ENCODE measurements at places on chromosomes 3 and 15.

DNA sequence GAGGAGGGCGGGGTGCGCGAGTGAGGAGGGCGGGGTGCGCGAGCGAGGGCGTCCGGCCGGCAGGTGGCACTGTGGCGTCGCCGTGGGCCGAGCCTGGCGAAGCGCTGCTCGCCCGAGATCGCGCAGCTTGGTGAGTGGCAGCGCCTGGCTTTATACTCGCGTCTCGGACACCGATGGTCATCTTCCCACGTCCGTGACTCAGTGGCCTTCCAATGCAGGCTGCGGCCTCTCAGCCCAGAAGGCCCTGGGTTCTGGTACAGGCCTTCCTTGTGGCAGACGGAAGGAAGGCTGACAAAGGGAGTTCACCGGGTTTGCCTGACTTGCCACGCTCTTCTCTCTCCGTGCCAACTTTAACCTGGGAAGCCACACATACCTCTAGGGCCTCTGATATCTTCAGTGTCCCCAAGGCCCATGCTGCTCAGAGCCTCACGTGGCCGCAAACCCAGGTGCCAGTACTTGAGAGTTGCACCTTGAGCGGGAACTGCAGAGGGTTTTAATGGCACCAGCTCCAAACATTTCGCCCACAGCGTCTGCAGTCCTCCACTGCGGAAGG is 195.3 kb upstream of the LYSMD4 start:
- peak; percentile 80 for DNase-seq

DNA sequence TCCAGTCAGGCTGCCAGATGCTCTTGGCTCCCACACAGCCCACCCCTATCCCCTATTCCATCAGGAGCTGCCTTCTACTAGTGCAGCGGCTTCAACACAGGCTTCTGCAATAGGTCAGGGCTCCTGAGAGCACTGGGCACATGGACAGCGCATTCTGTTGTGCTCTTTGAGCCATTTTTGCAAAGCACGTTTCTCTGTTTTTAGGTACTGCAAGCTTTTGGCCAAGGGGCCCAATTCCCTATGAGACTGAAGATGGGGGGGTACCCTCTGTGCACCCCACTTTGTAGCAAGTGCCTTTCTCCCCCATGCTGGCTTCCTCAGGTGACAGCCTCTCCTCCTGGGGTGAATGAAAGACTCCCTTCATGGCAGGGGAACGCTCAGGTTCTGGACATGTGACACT is 31.2 kb downstream of the CHDH start:
- no peak for DNase-seq

DNA sequence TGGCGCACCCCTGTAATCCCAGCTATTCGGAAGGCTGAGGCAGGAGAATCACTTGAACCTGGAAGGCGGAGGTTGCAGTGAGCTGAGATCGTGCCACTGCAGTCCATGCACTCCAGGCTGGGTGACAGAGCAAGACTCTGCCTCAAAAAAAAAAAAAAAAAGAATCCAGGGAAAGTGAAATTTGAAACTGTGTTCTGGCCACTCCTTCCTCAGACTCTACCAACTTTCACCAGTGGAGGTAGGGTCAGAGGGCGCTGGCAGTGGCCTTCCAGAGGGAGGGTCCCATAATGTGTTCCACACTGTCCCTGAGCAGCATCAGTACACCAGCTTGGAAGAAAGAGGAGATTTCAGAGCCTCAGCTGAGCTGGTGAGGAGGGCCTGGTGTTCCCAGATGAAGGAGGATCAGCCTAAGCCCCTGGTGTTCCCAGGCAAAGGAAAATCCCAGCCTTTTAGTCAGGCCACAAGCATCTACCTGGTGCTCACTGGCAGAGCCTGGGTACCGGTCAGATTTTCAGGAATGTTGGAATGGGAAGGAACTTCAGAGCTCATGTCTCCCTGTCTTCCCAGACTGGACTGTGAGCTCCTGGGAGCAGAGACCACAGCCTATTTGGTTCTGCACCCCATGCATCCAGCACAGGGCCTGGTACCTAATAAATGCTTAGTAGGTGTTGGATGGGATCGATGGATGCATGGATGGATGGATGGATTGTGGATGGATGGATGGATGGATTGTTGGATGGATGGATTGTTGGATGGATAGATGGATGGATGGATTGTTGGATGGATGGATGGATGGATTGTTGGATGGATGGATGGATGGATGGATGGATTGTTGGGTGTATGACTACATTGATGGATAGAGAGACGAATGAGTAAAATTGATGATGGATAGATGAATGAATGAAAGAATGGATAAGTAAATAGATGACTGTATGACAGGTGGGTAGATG is 117.9 kb downstream of the CORO2B start:
- no peak for DNase-seq

DNA sequence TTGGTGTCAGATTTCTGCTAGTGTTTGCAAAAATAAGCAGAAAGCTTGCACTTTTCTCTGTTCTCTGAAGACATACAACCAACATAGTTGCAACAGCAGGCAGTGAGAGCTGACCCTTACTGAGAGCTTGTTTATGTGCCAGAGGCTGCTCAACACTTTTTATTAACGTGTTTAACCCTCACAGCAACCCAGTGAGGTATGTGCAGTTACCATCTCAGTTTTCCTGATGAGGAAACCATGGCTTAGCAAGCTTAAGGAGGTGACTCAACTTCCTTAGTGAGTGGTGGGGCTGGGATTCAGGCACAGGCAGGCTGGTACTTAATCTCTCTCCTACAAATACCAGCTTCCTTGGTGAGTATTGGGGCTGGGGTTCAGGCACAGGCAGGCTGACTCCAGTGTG is 158.1 kb upstream of the CTDSPL start:
- DNase-seq = no peak

DNA sequence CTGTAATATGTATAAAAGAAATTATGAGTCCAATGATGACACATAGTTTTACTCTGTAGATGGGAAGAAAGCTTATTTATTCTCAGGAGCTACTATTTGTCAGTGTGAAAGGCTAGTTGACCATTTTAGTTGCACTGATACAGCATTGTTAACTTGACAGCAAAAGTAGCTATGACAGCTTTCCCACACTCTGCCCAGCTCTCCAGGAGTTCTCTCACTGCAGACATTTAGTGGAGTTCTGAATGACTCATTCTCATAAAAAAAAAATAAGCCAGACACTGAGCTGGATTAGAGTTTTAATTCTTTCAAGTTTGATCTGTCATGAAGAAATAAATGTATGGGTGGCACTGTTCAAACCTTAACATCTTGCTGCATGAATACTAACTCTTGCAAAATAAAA is 77.2 kb upstream of the CFAP20DC start:
- DNase-seq = no peak

- DNase-seq = no peak
These were observed 19.4 kb downstream of the RBP1 start for GRCh38 chr3:139519998-139520737.

DNA sequence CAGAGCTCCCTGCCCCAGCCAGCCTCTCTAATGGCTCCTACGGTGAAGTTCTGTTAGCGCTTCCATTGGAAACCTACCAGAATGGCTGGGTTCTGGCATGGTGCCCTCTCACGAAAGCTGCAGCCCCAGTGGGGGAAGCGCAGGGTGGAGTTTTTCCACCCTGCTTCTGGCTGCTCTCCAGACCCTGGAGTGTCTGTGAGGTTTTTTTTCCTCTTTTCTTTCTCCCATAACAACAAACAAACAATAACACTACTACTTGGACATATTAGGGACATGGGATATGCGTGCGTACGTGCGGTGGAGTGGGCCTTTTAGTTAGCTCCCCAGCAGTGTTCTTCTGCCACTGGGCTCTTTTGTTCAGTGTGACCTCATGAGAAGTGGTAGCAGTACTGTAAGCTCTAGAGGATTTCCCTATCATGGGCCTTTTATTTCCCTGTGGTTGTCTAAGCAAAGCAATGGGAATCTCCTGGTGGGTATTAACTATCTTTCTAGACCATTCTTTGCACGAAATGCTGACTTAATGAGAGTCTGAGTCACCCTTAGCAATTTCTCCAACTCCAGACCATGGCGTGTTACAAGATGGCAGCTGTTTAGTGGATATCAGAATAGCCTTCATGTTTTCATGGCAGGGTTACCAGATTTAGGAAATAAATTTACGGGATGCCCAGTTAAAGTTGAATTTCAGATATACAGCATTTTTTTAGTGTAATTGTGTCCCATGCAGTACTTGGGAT is 161.9 kb downstream of the FNDC3B start:
- no peak for DNase-seq

- no peak for DNase-seq
These were observed 85.9 kb downstream of the BOC start for GRCh38 chr3:113297287-113297686.

DNA sequence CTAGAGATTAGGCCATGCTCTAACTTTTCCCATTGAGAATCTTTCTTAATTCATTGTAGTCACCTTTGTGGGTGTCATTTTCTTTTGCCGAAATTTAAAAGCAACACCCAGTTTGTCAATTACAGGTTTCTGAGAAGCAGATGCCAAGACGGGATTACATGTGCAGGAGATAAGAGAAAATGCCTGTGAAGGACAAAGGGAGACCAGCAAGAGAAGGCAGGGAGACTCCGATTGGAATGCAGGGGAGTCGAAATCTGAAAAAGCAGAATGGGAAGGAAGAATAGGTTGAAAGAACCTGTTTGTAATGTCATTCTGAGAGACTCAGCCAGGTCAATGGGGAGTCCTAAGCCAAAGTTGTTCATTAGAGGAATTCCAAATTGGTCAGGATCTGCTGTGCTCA is 3.6 kb upstream of the DPH6 start:
- no peak for DNase-seq

- DNase-seq = no peak
These were observed 71.4 kb upstream of the PCSK6 start for GRCh38 chr15:101560722-101561583.

DNA sequence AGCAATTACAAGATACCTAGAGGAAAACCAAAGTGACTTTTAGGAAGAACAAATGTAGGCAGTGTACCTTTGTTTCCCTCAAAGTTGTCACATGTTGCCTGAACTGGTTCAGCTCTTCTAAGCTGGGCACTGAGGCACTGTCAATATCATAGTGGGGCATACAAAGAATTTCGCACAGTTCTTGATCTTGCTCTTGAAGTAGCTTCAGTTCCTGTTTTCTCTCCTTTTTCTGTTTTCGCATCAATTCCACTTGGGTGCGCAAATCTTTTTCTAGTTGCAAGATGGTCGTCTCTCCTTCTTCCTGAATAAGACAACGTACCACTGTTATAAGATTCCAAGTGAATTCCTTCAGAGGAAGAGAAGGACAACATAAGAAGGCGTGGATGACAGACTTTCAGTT is 12.7 kb downstream of the PRC1 start:
- DNase-seq = no peak

- DNase-seq = no peak
These were observed 24.0 kb downstream of the PSTPIP1 start for GRCh38 chr15:77018796-77019505.

GRCh38 chr3:182041668-182042291 is 330.1 kb downstream of the SOX2 start:
- no peak for DNase-seq

- no peak for DNase-seq
These were observed 330.2 kb downstream of the GABRB3 start for GRCh38 chr15:26442680-26443079.

DNA sequence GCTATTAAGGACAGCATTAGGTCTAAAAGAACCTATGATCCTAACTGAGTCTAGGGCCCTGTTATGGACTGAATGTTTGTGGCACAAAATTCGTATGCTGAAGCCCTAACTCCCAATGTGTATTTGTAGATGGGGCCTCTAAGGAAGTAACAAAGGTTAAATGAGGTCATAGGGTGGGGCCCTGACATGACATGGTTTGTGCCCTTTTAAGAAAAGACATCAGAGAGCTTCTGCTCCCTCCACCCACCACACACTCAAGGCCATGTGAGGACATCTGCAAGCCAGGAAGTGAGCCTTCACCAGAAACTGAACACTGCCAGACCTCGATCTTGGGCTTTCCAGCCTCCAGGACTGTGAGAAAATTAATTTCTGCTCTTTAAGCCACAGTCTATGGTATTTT is 49.2 kb downstream of the PHC3 start:
- no peak for DNase-seq

GRCh38 chr3:119783255-119783654 is 1.4 kb downstream of the NR1I2 start:
- no peak for DNase-seq

DNA sequence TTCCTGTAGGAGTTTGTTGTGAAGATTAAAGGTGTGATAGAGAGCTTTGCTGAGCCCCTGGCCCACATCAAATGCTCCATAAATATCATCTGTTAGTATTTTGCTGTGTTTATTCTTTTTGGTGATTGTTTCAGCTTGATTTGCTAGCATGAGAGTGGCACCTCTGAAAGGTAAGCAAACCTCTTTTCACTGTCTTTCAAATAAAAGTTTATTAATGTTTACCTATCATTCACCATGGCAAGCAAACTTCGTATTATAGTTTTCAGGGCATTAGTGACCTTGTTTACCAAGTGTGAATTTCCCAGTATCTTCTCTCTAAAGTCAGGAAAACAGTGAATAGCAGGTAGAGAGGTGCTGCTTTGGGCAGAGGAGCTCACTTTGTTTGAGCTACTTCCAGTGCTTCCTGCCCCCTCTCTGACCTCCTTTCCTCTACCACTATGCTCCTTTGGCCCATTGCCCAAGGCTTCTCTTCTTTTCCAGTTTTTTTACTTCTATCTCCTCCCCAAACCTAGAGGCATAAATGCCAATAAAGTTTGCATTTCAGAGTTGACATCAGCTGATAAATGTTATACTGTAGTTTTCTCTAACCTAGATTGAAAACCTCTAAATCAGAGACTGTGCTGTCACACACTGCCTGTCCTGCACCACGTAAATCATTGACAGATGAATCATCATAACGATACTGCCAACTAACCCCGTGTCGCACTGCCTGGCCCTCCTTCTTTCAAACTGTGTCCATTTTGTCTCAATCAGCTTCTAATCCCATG is 569.0 kb downstream of the TUSC7 start:
- peak; percentile 61 for DNase-seq

DNA sequence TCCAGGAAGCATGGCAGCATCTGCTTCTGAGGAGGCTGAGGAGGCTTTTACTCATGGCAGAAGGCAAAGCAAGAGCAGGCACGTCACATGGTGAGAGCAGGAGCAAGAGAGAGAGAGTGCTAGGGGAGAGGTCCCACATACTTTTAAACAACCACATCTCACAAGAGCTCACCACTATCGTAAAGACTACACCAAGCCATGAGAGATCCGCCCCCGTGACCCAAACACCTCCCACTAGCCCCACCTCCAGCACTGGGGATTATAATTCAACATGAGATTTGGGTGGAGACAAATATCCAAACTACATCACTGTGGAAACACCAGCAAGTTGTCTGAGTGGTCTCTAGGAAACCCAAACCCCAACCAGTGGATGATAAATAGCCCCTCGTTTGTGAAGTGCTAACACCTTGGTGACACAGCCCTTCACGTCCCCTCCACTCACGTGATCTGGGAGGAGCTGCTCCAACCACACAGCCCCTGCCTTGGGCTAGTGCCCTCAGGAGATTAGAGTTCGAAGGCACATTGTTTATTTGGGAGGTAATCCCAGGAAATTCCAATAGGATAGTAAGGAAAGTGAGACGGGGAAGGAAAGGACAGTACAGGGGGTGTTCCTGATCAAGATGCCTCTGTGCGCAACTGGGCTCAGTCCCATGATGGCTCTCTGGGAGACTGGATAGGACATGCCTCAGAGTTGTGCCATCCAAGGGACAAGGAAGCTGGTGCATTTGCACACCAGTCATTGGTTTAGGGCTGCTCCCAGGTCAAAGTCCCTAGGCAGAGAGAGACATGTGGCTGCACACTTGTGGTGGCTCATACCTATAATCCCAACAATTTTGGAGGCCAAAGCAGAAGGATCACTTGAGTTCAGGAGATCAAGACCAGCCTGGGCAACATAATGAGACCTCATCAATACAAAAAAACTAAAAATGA is 80.6 kb upstream of the CTNNB1 start:
- no peak for DNase-seq

- no peak for DNase-seq
These were observed 6.7 kb upstream of the USP13 start for GRCh38 chr3:179646177-179646576.

- no peak for DNase-seq
These were observed 25.3 kb upstream of the ABHD17C start for GRCh38 chr15:80669663-80670273.
